Epithelial cell of proximal tubule (primary cell): ENCODE measurements at places on chromosomes 11 and 22.

- DNase-seq = no peak
These were observed 780.9 kb downstream of the BRD1 start for GRCh38 chr22:49046546-49047361.

DNA sequence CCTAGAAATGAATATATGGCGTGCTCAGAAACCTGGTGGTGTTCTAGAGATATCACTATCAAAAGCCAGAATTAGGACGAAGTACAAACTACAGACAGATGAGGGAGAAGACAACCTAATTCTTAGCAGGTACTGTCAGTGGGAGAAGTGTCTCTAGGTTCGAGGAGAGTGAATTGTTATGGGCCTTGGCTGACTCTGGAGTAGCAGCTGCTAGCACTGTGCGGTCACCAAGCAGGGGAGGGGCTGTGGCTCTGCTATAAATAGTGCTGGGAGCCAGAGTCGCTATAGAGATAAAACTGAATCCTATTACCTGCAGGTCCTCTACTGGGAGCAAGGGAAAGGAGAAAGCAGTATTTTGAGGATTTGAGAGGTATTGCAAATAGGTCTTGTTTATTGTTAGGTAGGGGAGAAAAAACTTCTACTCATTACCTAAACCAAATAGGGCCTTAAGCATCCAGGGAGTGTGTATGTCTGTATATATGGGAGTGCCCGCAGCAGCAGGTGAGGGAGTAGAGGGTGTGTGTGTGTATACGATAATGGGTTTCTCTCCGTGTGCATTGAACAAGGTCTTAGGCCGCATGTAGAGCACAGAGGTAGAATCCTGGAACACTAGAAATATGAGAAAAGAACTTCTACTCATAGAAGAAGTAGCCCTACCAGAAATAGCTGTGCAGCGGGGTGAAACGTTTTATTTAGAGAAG, 2.2 kb downstream of the MADD start:
- no peak for DNase-seq

GRCh38 chr11:70135625-70136059, 57.5 kb downstream of the ANO1 start:
- DNase-seq = no peak

- DNase-seq = no peak
These were observed 79.5 kb upstream of the CRYBB3 start for GRCh38 chr22:25120093-25120561.

DNA sequence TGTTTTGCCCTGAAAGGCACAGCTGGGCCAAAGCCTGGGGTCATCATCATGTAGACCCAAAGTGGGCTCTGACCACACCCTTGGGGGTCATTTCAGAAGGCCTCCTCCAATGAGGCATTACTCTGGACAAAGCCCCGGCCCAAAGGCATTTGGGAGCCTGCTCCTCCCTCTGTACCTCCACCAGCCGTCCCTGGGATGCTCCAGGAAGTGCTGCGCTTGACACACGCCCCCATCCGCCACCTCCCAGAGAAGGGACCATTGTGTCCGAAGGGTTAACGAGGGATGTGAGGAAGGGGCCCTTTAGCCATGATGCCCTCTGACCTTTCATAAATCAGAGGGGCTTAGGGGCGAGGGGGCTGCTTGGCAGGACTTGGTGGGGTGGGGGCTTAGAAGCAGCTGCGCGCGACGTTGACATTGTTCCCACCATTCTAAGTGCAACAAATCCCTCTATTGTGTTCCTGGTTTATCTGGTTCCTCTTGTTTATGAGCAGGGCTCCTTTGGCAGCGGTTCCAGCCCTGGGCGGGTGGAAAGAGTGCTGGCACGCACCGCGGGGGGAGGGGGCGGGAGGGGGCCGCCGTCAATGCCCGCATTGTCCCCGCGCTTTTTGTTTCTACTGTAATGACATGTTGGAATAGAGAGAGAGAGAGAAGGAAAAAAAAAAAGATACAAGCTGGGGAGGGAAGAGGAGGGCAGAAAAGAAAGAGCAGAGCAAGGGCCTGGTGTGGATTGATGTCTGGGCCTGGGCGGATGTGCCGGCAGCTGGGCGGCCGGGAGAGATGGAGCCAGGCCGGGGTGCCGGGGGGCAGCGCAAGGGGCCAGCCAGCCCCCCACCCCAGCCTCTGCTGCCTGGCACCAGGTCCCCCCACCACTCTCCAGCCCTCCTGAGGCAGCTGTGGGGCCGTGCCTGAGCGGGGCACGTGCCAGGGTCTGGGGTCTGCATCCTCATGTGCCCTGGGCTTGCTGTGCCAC, 32.1 kb upstream of the SOX10 start:
- DNase-seq = no peak
